ENCODE measurements at places on chromosomes 4 and X. TPM values are rescaled to one million over a fixed set of nuclear protein-coding genes. Genes with fewer than 3 reads are reported as not detected.

DNA sequence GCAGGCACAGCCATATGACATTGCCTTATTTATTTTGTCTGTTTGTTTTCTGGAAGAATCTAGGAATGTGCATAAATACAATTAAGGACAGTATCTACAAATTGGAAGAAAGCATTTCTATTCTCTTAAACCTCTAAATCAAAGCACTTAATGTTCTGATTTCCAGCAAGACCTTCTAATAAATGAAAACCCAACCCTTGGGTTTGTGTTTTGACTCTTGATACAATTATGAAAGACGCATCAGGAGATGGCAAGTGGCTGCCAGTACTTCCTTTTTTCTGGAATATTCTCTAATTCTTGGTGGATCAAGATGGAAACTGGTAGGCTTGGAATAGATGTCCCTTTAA is 437 bp upstream of the CPE start:
- DNase-seq: no peak

- DNase-seq: no peak
Observed at GRCh38 chr4:113382704-113383103, 333.3 kb downstream of the ANK2 start.

HTN3 gene
- not detected for polyA plus RNA-seq

SLITRK2 gene
- polyA plus RNA-seq: not detected
